Activated T-cell treated with anti-CD3 and anti-CD28 coated beads, Interleukin-2, amount 50 U/mL, for 24 hours (primary cell): ENCODE measurements at places on chromosomes 7 and 10.

DNA sequence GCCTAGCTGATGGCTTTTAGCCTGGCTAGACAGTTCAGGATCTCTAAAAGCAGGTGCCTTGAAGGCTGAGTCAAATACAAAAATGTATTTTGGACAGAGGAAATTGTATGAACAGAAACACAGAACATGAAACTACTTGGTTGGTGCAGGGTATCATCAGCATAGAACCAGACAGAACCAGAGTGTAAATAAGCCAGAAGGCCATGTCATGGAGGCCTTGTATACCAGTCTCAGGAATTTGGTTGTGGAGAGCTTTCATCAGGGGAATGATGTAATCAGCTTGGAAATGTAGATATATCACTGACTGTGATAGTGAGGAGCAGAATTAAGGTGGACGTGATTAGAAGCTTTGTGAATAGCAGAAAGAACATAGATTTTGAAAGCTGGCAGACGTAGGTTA is 82.9 kb downstream of the CFTR start:
- no peak for DNase-seq

DNA sequence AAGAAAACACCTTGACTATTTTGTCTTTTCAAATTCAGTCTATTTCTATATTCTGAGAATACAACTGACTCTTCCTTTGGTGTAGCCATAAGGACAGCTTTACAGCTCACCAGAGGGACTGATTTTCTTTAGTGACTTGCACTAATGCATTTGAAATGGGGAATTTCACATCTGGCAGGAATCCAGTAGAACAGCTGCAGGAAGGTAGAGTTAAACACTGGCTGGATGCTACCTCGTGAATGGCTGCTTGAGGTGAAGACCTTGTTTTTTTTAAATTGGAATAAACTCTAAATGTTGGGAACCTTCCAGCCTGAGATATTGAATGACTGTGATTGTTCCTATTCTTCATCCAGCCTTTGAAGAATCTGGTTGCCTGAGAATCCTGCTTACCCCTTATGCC is 139.5 kb upstream of the STK17A start:
- DNase-seq = no peak

GRCh38 chr7:42192851-42193461 is 44.1 kb downstream of the GLI3 start:
- no peak for DNase-seq

- DNase-seq = no peak
Measured at GRCh38 chr10:89029181-89029580, 38.6 kb downstream of the FAS start.

- no peak for DNase-seq
Measured at GRCh38 chr7:2117646-2118045, 115.1 kb downstream of the MAD1L1 start.

GRCh38 chr10:126058104-126058503 is 161.7 kb downstream of the FANK1 start:
- DNase-seq = no peak

DNA sequence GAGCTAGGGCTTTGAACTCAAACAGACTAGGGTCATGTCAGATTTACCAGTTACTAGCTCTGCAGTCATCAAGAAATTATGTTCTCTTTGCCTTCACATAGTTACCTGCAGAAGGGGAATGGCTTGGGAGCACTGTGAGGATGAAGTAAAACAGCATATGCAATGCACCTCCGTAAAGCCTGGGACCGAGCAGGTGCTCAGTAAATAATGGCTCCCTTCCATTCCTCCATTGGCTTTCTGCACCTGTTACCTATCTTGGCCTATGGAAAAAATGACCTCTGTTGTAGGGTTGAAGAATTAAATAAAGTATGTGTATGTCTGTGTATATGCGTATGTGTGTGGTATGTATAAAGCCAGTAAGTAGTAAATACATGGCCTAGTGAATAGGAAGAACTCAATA is 78.8 kb downstream of the PDE1C start:
- DNase-seq = no peak

GRCh38 chr10:124379609-124380193 is 39.0 kb downstream of the OAT start:
- DNase-seq = no peak

GRCh38 chr7:111096997-111097396 is 6.1 kb downstream of the LRRN3 start:
- no peak for DNase-seq

GRCh38 chr7:122300956-122301833 is 3.4 kb downstream of the FEZF1 start:
- DNase-seq = no peak

GRCh38 chr7:139453673-139454321 is 29.7 kb downstream of the KLRG2 start:
- no peak for DNase-seq

DNA sequence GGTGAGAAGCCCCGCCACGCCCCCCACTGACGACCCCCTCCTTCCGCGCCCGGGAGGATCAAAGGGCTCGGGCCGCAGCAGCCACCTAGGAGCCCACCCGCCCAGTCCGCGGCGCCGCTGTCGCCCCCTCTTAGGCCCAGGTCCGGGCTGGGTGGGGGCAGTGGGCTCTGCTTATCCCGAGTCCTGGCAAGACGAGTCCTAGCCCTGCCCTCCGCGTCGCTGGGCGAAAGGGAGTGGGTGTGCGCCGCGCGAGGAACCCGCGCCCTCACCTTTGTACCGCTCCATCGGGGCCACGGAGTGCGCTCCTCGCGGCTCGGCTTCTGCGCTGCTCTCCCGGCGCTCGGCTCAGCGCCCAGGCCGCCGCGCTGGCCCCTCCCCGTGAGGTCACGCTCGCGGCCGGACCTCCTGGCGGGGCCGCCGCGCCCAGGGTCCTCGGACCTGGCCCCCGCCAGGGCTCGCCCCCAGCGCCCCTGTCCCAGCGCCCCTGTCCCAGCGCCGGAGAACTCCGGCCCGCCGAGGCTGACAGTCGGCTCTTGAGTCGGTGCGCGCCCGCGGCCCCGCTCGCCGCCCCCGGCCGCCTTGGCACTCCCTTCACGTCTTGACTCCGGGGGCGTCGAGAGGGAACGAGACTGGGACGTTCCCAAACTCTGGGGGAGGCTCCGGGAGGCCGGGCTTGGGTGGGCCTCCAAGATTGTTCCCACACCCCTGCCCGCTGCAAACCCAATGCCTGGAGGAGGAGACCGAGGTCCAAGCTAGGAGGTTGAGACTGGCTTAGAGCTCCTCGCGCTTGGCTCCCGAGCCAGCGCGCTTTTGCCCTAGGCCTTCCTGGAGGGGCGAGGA is at the start of gene AFAP1L2:
Gene AFAP1L2, minus strand, starts transcription at position 332 of the 840 bp plus-strand sequence. Its CDS starts 47 bp downstream, at position 285.
- no peak for DNase-seq

DNA sequence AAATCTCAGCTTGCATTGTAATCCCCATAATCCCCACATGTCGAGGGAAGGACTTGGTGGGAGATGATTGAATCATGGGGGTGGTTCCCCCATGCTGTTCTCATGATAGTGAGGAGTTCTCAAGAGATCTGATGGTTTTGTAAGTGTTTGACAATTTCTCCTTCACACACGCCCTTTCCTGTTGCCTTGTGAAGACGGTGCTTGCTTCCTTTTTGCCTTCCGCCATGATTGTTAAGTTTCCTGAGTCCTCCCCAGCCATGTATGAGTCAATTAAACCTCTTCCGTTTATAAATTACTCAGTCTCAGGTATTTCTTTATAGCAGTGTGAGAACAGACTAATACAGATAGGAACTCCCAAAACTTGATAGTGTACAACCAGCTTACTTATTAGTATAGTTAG is 98.6 kb downstream of the CREM start:
- no peak for DNase-seq

DNA sequence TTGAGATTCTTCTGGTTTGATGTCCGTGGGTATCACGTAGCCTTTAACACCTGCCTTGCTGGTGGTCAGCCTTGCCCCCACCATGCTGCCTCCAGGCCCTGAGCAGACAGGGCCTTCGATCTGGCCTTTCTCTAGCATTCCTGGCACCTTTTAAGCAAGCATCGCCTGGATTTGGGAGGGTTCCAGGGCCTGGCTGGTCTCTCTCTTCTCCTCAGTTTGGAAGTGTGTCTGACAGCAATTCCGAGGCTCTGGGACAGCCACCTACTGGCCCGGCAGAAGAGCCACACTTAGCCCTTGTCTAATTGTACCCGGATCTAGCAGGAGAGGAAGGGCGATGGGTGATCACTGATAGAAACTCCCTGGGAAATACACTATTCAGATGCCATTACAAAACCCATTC is 441.3 kb upstream of the MKI67 start:
- no peak for DNase-seq

DNA sequence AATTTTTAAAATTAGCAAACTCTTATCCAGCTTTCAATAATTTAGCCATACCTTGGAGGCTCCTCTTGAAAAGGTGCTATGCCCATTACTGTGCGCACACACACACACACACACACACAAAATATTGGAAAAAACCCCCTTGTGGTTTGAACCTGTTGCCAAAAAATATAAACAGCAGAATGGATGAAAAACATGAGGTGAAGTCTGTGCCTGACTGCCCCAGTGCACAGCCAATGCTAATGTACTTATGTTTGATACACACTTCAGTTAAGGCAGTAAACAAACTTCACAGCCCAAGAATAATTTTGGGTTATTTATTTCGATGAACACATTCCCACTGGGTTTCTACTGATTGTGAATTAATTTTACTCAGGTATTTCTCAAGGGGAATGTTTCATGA is 113.2 kb upstream of the SEM1 start:
- no peak for DNase-seq

DNA sequence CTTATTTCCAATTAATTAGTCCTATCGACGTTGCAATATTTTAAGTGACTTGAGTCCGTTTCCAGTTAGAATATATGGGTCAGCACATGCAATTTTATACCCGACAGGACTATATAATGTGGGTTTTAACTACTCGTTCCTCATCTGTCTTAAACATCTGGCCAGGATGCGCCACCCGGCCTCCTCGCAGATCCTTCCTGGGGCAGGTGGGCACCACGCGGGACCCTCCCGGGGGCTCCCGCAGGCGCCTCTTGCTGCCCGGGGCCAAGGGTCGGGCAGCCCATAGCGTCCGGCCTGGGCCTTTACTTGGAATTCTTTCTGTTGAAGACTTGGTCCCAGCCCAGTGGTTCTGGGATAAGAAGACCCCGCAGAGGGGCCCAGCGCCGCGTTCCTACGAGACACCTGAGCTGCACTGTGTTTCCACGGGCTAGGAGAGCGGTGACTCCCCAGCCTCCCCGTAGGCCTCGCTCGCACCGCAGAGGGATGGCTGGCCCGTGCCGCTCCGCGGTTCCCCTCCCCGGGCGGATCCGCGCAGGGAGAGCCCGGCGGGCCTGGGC is 10.1 kb upstream of the MNX1 start:
- peak; percentile 37 for DNase-seq

- DNase-seq = no peak
Measured at GRCh38 chr10:80580638-80581468, 43.2 kb downstream of the SH2D4B start.

GRCh38 chr7:108120196-108120595 is 10.0 kb downstream of the LAMB4 start:
- DNase-seq = no peak

GRCh38 chr7:74306730-74307469 is 17.7 kb downstream of the CLIP2 start:
- peak; percentile 35 for DNase-seq

- no peak for DNase-seq
Measured at GRCh38 chr10:117226813-117227451, 14.0 kb upstream of the SLC18A2 start.

- no peak for DNase-seq
Measured at GRCh38 chr7:94253686-94254085, 141.0 kb upstream of the COL1A2 start.

GRCh38 chr10:47152861-47153349 is 147.1 kb upstream of the GDF10 start:
- no peak for DNase-seq

GRCh38 chr10:84401854-84402611 is 73.6 kb downstream of the CCSER2 start:
- DNase-seq = no peak

DNA sequence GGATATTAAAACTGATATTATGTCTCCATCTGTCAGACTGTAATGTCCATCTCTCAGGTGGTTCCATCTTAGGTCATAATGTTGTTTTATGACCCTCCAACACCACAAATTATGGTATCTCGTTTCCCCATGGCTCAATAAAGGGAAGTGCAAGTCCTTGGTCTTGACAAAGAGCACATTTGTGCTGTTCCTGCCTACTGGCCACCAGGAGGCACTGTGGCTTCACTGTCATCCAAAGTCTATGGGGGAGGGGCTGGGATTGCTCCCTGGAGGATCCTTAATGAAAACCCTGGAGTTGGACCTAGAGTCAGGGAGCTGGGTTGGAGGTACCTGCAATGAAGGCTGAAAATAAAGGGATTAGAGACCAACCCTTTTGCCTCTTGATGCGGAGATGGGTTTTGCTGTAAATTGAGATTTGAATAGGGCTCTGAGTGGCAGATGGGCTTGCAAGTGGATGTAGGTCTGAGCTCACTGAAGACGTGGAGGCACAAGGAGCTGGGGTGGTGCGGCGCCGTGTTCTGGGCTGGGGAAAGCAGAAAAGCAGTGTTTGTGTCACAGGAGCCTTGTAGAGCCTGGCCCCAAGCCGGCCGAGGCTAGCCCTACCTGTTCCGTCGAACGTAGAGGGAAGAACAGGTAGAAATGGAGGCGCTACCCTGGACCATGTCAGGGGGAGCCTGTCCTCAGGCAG is 180.5 kb upstream of the PRSS58 start:
- DNase-seq = no peak

DNA sequence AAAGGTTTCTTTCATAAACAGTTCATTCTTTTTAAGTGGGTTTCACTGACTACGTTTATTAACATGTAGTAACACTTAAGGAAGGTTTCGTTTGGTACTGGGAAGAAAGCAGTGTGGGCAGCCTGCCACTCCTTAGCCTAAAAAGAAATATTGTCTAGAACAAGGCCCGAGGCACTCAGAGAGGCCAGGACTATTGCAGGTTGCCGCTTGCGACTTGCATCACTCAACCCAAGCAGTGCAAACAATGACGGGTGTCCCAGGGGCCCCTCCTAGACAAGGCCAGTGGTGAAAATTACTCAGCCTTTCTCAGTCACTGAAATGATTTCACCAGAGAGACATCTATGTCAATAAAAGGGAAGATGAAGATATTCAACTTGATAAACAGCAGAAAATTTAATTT is 243.9 kb downstream of the SNX13 start:
- DNase-seq = no peak

- no peak for DNase-seq
Measured at GRCh38 chr7:110964775-110965174, 126.2 kb upstream of the LRRN3 start.

DNA sequence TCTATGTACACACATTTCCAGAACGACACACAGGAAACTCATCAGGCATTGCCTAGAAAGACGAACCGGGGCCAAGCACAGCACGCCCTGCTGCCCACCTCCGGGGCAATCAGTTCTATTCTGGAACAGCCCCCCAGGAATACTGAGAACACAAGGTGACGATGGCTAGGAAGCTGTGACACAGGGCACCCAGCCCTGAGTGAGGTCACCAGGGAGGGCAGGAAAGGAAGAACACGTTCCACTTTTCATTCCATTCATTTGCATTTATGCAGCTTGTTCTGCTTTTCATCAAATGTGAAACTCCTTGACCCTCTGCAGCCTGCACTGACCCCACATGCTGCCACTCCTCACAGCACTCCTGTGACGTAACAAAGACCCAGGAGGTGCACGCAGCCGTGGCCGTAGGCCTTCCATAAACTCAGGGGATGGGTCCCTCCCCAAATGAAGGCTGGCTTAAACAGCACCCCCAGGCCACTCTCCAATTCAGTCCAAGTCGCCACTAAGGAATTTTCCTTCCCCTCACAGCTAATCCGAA is 28.9 kb downstream of the MAD1L1 start:
- no peak for DNase-seq

GRCh38 chr10:81215498-81215897 is 659.5 kb upstream of the NRG3 start:
- no peak for DNase-seq
